Hematopoietic multipotent progenitor cell treated with erythropoietin and hydrocortisone succinate and interleukin-3 and kit ligand, for 15 days (in vitro differentiated cells): ENCODE measurements at places on chromosomes 4 and X.

GRCh38 chrX:8018934-8019333 lies 91.7 kb upstream of the PNPLA4 start:
- no peak for DNase-seq

DNA sequence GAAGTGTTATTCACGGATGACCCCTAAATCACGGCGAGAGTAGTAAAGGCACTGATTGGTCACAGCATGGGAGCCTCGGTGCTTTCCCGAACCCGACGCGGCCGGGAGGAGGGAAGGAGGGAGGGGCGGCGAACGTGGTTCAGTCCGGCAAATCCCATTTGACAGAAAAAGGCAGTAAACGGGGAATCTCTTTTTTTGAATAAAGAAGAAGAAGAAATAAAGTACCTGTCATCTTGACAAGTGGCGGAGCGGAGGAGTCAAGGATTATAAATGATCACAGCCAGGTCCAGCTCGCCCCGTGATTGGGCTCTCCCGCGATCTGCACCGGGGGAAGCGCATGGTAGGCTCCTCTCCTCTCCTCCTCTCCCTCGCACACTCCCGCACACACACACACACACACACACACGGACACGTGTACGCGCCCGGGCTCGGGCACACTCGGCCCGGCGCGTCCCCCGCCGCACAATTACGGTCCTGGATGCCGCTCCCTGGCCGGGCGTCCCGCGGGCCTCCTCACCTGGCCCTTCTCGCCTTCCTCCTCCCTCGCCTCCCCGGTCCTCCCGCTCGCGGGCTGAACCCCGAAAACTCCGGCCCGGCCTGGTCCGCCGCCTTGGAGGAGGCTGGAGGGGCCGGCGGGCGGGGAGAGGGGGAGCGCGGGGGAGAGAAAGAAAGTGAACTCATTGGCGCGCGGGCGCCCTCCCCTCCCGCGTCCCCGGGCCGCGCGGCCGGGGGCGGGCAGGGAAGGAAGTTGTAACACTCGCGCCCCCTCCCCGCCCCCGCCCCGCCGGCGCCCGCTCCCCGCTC lies 99.2 kb upstream of the TENM3 start:
- DNase-seq: no peak

- DNase-seq: no peak
Measured at GRCh38 chr4:70336043-70336442, 1.3 kb downstream of the CABS1 start.

- no peak for DNase-seq
Measured at GRCh38 chr4:99200138-99200537, 18.9 kb downstream of the ADH6 start.

GRCh38 chrX:35890699-35891098 lies 28.8 kb upstream of the CFAP47 start:
- peak; percentile 1 for DNase-seq
